ENCODE measurements at places on chromosomes 3 and 15.

DNA sequence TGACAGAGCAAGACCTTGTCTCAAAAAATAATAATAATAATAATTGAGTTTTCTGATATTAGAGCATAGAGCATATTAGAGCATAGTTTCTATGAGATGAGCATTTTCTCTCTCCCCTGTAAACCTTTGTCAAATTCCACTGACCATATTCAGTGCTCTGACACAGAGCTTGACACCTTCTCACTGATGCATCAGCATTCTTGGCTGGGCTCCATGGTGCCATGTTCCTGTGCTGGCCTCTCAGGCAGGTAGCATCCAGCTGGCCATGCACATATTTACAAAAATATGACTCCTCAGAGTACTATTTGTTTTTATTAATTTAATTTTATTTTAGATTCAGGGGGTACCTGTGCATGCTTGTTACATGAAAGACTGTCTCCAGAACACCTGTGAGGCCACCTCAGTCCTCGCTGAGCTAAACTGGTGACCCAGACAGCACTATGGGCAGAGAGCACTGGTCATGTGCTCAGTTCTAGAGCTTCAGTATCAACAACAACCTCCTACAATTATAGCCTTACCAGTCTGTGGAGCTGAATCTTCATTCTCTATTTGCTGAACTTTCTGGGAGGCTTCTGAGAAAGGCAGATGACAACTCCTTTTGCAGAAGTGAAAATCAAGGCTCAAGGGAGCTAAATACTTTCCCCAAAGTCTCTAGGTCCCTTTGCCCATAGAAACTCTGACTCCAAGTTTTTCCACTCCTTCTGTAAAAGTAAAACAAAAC, 21.6 kb upstream of the SLC28A2 start:
- DNase-seq = no peak

GRCh38 chr15:84955089-84955848, 26.4 kb upstream of the PDE8A start:
- DNase-seq = no peak

DNA sequence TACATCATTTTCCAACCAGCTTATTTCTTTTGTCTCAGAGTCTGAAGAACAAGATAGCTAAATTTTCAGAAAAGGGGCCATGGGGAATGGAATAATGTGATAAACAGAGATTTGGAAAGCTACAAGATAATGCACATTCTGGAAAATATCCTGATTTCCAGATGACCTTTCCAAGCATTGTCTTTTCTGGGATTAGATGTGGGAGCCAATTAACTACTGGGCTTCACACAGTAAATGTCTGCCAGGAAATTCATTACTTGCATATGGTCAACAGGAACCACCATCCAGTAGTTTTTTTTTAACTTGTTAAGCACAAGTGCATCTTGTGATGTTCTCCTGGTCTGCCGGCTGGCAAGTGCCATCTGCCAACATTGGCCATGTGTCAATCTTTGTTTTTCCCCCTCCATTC, 131.1 kb upstream of the BFSP2 start:
- no peak for DNase-seq

DNA sequence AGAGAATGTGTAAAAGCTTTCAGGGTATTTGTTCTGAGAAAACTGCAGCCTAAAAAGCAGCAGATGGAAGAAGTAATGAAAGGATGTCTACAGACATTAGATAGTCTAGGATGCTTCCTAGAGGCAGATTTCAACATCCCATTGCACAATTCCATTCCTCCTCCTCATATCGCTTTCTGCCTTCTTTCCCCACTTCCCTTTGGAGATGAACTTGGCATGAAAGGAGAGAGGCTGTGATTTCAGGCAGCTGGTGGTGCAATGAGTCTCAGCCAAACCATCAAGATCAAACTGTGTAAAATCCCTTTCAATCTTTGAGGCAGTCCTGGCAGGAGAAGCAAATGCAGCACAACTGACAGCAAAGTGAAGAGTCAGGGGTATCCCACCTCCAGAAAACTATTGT, 438.7 kb upstream of the KCNMB2 start:
- no peak for DNase-seq

DNA sequence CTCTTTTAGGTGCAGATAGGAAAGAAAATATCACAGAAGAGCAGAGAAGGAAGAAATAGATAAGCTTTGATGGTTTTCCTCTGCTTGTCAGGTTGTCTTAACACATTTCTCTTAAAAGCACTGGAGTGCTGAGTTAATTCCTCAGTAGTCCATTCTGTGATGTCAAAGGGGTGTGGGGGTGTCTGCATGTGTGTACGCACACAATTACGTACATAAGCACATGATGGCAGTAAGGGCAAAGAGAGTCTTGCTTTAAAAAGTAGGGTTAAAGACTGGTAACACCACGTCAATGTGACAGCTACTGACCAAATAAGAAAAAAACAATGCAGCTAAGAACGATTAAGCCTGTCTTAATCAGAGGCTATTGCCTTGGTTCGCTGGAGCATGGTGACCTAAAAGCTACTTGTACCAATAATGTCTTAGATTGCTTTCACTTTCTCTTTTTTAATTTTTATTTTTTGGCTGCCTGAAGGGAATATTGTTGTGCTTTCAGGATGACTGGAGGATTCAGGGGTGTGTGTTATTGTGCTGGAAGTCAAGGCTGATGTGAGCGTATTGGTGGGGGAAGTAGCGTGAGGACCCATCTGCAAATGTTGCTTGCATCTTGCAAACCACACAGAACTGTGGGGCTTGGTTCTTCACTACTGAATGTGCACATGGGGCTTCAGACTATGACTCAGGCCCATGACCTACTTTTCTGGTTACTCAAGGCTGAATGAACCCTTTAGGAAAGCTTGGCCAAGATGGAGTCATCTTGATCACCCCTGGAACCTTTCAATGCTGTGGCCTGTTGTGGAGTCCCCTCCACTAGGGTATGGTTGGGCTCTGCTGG, 417.8 kb upstream of the TPM1 start:
- DNase-seq = no peak

GRCh38 chr3:87958289-87958688, 100.5 kb downstream of the CGGBP1 start:
- no peak for DNase-seq

DNA sequence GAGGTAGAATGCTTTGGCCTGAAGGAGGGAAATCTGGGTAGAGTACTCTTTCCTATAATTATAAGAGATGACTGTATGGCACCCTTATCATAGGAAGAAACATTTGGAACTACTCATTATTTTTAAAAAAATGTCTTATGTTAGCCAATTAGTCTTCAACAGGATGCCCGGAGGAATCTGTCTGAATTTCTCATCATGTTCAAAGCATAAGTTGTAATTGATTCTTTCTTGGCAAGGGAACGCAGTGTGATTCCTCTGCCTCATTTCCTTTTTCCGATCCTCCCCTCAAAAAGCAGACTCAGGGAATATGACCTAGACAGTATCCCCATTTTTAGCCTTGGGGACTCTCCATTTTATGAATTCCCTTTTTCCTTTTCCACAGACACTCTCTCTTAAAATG, 165.1 kb downstream of the IL5RA start:
- DNase-seq = no peak

GRCh38 chr3:133691273-133692107, 29.7 kb upstream of the TOPBP1 start:
- no peak for DNase-seq

- no peak for DNase-seq
Measured at GRCh38 chr3:48399387-48400172, 27.6 kb downstream of the FBXW12 start.

- no peak for DNase-seq
Measured at GRCh38 chr3:41175365-41175764, 23.9 kb upstream of the CTNNB1 start.

- no peak for DNase-seq
Measured at GRCh38 chr3:111944372-111944771, 34.5 kb upstream of the ABHD10 start.

DNA sequence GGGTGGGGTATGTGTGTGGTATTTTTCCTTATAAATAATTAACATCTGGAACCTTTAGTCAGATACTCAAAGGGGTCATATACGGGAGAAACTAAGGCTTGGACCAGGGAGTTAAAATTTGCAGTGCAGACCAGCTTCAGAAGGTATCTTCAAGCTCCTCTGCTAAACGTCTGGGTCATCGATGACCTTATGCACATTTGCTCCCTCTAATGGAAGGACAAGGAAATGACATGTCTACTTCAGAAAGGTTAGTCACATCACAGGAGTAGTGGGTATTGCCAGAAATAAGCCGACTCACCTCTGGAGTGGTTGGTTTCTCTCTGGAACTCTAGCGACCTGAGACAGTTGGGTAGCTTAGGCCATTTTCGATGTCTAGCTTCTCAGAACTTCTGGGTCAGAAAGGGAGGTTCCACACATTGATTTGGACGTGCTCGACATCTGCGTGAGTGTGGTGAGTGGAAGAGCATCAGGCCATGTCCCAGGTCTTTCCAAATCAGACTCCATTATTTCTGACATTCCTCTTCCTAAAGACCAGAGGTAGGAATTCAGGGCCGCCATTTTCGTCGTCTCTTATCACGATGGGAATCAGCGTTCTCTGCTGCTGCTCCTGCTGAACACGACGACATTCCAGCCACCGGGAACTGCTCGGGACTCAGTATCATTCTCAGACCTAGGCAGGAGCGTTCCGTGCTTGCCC, 31.8 kb upstream of the RASA2 start:
- no peak for DNase-seq

DNA sequence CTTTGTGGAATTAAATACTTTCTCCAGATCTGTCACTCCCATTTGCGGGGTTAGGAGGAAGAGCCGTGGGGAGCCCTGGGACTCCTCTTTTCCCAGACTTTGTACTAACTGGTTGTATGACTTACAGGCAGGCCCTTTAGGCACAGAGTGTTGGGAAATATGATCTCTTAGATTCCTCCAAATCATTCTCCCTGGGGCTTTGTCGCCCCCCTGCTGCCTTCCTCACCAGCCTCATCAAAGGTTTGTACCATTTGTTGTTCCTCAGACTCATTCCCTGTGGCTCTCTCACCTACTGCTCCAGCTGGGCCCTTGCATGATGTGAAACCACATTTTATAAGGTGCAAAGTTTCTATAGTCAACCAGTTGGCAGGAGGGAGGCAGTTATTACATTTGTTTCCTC, 56.4 kb downstream of the CRYGS start:
- no peak for DNase-seq

GRCh38 chr3:11672363-11672762, 28.6 kb upstream of the VGLL4 start:
- no peak for DNase-seq

DNA sequence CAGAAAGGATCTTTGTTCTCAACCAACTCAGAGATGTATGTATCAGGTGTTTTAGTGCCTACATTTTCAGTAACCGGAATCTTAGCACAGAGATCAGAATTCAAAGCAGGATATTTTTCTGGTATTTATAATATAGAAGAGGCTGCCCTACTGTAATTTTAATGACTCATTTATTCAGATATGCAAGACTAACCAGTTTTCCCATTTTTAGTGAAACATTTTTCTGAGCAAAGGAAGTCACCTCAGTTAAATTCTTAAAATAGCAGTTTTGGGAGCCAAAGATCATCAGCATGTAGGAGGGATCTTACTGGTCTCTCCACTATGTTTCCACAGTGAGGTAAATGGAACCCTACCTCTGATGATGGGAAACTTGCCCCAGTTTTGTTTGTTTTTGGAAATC, 42.0 kb downstream of the SRP14 start:
- DNase-seq = no peak

- DNase-seq = no peak
Measured at GRCh38 chr3:4394567-4394966, 72.5 kb downstream of the SUMF1 start.

GRCh38 chr3:15708882-15709677, 88.7 kb downstream of the ANKRD28 start:
- no peak for DNase-seq

- no peak for DNase-seq
Measured at GRCh38 chr3:72203613-72204349, 418.8 kb upstream of the PROK2 start.

GRCh38 chr3:117719316-117719926, 1009.8 kb downstream of the TUSC7 start:
- no peak for DNase-seq

GRCh38 chr15:39613271-39613670, 32.4 kb downstream of the THBS1 start:
- no peak for DNase-seq

- DNase-seq = no peak
Measured at GRCh38 chr3:112307557-112307956, 13.5 kb upstream of the SLC9C1 start.

- no peak for DNase-seq
Measured at GRCh38 chr3:151301787-151302186, 14.8 kb downstream of the GPR87 start.

- DNase-seq = no peak
Measured at GRCh38 chr15:45157974-45158373, 28.2 kb downstream of the DUOX1 start.

DNA sequence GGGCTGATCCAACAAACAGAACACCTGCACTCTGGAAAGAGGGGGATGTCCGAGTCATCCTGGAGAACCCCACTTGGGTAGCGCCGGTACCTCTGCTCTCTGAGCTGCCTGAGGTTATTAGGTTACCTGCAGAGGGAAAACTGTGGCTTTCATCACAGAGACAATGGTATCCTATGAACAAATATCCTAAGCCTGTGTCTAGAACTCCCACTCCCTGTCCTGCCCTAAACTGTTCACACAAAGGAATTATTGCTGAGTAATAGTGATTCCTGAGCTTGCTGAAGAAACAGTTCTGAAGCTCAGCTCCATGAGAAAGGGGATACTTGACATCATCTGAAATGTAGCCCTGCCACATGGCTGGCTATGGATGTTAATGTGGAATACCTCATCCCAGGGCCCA, 31.9 kb upstream of the WNT5A start:
- DNase-seq = no peak

DNA sequence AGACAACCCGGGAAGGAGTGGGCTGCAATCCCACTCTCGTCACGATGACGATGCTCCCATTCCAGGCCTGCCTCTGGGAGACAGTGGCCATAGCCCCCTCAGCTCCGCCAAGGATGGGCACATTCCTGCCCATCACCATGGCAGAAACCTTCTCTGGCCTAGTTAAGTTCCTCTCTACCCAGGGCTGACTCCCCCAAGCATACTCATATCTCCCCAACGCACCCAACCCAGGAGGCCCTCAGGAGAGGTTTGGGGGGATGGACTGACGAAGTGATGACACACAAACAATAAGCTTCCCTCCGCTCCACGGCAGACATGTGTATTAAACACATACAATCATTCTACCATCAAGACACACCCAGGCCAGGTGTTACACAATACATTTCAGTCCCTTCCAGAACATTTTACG, 60.1 kb downstream of the VGLL4 start:
- DNase-seq = no peak

GRCh38 chr3:120025520-120025919, 68.7 kb downstream of the GSK3B start:
- no peak for DNase-seq

- DNase-seq = no peak
Measured at GRCh38 chr3:158094235-158095110, 11.7 kb downstream of the SHOX2 start.
